Spinal cord (tissue), 10 donors: ENCODE measurements at places on chromosomes 4 and X. TPM values are rescaled to one million over a fixed set of nuclear protein-coding genes. Genes with fewer than 3 reads are reported as not detected.

DNA sequence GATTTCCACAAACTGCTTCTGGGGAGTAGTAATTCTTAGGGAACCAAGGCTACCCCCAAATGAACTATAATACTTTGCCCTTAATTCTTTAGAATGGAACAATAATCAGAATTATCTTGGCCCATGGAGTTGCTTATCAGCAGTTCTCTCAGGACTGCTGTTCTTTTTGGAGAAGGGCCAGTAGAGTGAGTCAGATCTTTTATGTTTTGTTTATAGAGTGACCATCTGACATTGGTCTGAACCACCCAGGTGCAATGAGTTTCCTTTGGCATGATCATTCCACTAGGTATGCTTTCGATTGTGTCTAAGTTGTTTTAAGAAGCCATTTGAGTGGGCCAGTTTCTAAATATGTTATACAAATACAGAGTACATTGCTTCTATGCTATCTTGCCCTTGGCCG lies 31.8 kb downstream of the PRRG1 start:
- DNase-seq: no peak

DNA sequence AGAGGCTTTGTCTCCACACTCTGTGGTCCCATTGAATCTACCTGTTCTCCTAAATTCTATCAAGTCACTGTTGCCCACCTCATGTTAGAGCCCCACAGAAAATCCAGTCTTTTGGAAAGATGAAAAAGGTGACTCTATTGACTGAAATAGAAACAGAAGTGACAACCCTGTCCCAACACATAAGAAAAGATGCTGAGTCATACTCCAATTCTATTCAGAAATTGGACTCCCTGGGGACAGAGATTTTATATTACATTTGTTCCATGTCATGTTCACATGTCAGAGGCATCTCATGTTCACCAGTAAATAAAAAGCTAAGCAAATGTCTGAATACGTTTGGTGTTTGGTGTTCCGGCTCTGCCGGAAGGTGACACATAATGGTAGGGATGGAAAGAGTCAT lies 2.9 kb upstream of the GRPR start:
- DNase-seq: no peak

- DNase-seq: no peak
Measured at GRCh38 chr4:155608225-155608885, 58.3 kb upstream of the GUCY1A1 start.

- no peak for DNase-seq
Measured at GRCh38 chr4:38330936-38331335, 333.1 kb upstream of the KLF3 start.

SYTL4 gene
- total RNA-seq: 33.7 TPM

CENPVL2 gene
- total RNA-seq: 2.0 TPM
